Hypothalamus (tissue), 51 donors: ENCODE measurements at places on chromosomes 13 and 19.

DNA sequence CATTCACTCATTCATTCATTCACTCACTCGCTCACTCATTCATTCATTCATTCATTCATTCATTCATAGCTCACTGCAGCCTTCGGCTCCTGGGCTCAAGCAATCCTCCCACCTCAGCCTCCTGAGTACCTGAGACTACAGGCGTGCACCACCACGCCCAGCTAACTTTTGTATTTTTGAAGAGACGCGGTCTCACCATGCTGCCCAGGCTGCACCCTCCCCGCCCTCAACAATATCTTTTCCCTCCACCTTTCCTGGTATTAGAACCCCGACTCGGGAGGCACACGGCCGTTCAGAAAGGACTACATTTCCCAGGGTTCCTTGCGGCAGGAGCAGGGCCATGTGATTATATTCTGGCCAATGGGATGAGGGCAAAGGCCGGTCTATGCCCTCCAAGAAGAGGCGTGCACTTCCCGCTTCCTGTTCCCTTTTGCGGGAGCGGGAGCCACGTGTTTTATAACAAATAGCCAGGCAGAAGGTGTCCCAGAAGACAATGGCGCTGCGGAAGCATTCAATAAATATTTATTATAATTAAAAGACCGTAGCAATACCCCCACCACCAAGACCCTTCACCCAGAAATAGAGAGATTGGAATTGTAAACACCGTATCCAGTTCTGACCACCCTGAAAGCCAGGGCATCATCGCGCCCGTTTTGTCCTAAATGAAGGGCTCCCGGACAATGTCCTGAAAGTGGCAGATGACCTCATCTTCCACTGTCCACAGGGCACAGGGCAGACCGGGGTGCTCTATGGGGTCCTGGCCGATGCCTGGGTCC lies 15.9 kb downstream of the TICAM1 start:
- peak; percentile 66 for DNase-seq

GRCh38 chr13:21670883-21671619 lies at the start of gene FGF9:
Gene FGF9, plus strand, starts transcription at chr13:21671073. Its CDS starts 840 bp downstream, at chr13:21671913.
- DNase-seq, result peak; percentile 21

GRCh38 chr19:40321076-40321475 lies 27.1 kb downstream of the C19orf47 start:
- no peak for DNase-seq

DNA sequence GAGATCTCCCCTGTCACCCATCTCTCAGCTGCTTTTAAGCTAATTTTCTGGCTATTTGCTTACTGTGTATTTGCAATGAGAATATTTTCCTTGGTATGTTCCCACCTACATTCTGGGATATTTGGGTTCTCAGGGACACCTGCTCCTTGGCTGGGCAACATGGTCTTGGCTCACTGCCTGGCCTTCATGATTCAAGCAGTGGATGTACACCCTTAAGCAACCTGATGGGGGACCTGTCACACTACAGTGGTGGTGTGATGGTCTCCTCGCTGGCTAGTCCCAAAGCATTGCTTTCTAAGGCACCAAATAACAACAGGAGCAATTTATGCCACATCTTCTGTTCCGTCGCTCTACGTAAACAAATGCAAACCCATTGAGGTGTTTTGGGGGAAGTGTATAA lies 35.3 kb upstream of the RFC3 start:
- DNase-seq, result no peak

GRCh38 chr19:7820588-7820987 lies 9.4 kb upstream of the EVI5L start:
- no peak for DNase-seq

DNA sequence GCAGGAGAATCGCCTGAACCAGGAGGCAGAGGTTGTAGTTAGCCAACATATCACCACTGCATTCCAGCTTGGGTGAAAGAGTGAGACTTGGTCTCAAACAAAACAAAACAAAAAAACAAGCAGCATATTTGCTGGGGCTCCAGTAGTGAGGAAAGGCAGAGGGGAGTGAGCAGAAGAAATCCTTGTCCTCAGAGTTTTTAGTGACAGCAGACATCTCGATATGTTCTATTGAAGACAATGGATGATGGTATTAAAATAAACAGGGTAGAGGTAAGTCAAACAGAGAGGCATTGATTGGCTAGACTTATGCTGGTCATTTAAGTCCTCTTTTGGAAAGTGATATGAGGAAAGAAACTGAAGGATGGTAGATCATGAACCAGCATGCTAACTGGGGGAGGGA lies 19.0 kb downstream of the NLRP7 start:
- no peak for DNase-seq

GRCh38 chr19:54674021-54674617 lies 11.3 kb downstream of the LILRB4 start:
- DNase-seq, result no peak

GRCh38 chr13:32007494-32007893 lies 24.1 kb upstream of the FRY start:
- no peak for DNase-seq

- no peak for DNase-seq
These were observed 11.5 kb downstream of the ZNF552 start for GRCh38 chr19:57803265-57803593.

DNA sequence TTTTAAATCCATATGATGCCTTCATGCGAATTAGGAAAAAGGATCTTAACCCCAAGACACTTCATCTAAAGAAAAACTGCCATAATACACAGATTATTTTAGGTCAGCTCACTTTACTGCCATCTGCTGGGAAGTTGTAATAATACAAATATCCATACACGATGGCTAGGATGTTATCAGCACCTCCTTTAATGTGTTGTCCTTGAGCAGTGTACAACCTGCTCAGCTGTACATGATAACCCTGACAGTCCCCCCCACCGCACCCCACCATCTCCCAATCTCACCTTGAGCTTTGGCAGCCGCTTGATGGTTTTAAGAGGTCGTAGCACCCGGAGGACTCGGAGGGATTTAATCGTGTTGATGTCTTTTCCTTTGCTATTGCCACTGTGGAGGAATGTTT lies 112.2 kb downstream of the IER2 start:
- DNase-seq, result no peak

- DNase-seq, result no peak
These were observed 767.7 kb downstream of the LIG4 start for GRCh38 chr13:107447591-107447990.
